Tibial artery (tissue), 4 donors: ENCODE measurements at places on chromosomes 12 and 14.

DNA sequence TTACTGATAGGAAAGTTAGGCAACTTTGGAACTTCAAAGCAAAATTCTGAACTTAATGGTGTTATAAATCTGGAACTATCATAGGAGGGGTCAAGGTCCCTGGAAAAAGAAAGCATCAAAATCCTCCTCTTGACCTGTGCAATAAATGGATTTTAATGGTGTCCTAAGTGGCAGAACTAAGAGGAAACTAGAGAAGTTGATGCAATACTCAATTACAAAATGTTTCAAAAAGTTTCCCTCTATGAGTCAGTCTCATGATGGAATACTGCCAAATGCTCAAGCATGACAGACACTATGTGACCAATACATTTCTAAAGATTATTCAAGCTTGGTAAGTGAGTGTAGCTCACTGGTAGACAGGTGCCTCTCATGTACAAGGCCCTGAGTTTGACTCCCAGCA is 47.7 kb upstream of the ERGIC2 start:
- no peak for DNase-seq

DNA sequence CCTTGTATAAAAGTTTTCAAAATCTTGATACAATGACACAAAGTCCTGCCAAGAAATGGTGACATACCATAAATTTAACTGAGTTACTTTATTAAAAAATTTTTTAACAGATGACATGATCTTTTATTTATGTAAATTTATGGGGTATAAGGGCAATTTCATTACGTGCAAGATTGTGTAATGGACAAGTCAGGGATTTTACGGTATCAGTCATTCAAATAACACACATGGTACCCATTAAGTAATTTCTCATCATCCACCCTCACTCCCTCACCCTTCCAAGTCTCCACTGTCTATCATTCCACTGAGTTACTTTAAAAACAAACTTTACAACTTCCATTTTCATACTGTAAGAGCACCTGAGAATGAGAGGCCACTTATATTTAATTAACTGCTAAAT is 37.4 kb downstream of the SPTLC2 start:
- no peak for DNase-seq

- no peak for DNase-seq
These were observed 4.4 kb downstream of the EDDM3B start for GRCh38 chr14:20772650-20773049.

- no peak for DNase-seq
These were observed 30.9 kb upstream of the WDR89 start for GRCh38 chr14:63672417-63673180.

DNA sequence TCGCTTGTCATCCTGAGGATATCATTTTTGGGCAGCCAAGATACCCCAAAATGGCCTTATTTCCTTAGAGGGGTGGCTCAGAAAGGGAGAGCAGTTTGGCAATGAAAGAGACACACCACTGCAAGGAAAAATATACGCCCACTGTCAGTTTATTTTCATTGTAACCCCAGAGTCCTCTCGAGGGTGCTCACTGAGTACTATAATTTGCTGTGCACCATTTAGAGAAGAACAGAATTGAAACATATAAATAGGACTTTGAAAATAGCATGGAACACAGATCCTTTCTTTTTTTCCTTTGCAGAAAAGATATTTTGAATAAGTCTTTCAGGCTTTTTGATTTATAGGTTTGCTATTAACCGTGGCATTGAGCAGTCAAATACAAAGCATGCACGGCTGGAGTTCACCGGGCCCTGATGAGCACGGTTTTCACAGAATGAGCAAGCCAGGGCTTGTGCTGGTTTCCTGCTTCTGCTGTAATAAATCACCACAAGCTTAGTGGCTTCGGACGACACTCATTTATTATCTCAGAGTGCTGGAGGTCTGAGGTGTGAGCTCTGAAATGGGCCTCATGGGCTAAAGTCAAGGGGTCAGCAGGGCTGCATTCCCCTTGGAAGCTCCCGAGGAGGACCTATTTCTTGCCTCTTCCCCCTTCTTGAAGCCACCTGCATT is 152.3 kb downstream of the ZNF664 start:
- DNase-seq, result no peak

GRCh38 chr12:114415525-114415868 is 9.6 kb upstream of the TBX5 start:
- DNase-seq, result no peak

GRCh38 chr12:879641-880040 is 69.9 kb downstream of the RAD52 start:
- no peak for DNase-seq

DNA sequence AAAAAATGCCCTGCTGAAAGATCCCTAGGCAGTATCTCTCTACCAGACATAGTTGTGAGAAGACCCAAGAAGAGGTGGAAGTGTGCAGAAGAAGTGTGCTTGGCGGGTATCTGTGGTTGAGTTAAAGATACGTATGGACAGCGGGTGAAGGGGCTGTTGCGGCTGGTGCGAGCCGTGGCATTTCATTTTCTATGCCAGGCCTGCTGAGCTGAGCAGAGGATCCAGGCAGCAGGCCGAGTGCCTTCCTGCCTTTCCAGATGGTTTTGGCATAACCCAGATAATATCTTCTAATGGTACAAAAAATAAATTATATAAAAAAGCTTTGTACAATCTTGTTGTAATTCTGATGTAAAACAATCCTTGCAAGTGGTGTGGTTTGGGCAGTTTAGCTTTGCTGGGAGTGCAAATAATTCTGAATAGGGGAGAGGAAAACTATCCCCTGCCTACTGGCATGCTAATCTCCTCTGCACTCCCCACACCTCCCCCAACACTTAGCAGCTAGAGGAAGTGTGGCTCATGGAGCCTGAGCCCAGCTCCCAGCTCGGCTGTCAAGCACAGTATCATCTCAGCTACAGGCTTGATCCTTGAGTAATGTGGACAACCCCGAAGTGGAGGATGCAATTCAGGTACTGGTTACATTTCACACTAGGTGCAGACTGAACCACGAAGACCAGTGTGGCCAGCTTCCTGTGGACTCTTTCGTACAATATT is 168.9 kb downstream of the VRK1 start:
- DNase-seq, result no peak

- DNase-seq, result no peak
These were observed 91.0 kb downstream of the ELK3 start for GRCh38 chr12:96285158-96285557.

GRCh38 chr12:51475543-51475942 is 50.9 kb downstream of the SLC4A8 start:
- no peak for DNase-seq
